ENCODE measurements at places on chromosomes 7 and 10.

GRCh38 chr7:76011442-76011861 lies 17.1 kb upstream of the TMEM120A start:
- no peak for ATAC-seq

DNA sequence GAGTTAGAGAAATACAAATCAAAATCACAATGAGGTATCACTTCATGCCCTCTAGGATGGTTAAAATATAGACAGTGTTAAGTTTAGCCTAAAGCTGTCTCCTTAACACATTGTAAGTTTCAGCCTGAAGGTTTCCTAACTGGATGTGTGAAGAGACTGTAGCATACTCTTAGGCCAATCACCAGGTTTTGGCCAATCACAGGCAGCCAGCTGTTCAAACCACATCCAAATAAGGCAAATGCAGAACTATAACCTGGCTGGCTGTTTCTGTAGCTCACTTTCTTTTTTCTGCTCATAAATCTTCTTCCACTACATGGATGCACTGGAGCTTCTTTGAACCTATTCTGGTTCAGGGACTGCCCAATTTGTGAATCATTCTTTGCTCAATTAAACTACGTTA lies 19.7 kb downstream of the ESYT2 start:
- ATAC-seq = peak; percentile 45

GRCh38 chr10:124389613-124390361 lies 28.9 kb downstream of the OAT start:
- no peak for ATAC-seq

GRCh38 chr7:155677688-155678087 lies 33.2 kb downstream of the RBM33 start:
- no peak for ATAC-seq

GRCh38 chr7:70529914-70530585 lies 601.9 kb upstream of the GALNT17 start:
- no peak for ATAC-seq

Measured in activated CD4-positive, CD25-positive, alpha-beta regulatory T cell treated with anti-CD3 and anti-CD28 coated beads, Interleukin-2, amount 50 U/mL, for 24 hours (primary cell).